ENCODE measurements at places on chromosomes 7 and 10.

DNA sequence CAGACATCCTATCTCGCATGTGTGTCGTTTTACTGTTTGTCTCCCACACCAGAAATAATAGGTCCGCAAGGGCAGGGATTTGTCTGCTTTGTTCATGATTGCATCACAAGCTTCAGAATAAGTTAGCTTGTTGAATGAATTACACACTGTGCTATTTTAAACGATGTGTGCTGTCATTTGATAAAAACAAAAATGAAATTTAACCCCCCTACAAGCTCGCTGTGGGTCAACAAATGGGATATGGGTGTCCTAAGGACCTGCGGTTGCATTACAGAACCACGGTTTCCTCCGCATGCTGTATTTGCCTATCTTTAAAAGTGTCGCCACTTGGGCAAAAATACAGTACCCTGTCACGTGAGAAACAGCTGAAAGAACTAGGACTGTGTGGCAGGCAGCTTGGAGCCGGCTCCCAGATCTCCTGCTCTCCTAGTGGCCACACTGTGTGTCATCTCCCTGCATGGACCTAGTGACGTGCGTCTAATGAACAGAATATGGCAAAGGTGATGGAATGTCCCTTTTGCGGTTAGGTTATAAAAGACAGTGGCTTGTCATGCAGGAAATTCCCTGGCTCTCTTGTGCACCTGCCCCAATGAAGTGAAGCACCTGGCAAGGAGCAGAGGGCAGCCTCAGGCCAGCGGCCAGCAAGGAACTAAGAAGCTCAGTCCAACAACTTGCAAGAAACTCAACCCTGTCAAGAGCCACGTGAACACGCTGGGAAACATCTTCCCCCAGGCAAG lies 32.9 kb upstream of the CRYGN start:
- DNase-seq: no peak

DNA sequence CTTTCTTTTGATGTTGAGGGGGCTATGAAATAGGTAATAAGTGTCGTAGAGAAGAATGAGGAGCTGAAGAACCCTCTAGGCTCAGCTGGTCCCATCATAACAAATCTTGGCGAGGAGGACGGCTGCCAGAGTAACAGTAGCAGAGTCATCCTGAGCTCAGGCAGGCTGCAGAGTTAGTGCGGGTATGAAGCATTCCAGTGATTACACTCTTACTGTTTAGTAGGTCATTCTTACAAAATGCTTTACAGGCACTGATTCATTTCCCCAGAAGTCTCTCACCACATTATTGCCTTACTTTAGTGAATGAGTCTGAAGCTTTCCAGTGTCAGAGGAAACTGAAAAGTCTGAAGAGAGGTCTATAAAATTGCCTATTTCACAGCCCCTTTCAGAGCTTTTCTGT lies 43.9 kb upstream of the GPR158 start:
- no peak for DNase-seq

DNA sequence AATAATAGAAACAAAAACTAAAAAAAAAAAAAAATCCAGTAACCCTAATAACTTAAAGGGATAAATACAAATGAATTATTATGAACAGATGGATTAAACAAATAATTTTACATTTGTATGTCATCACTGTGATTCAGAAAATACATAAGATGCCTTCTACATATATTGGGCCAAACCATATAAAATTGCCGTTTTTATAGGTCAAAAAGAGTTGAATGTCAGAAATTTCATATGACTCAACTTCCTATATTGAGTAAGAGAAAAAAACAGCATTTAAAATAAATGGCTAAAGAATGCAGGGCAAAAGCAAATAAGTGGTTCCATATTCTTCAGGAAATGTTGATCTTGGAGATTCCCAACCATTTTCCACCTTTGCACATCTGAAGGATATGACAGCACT lies 9.4 kb downstream of the SLC35B4 start:
- DNase-seq: no peak

DNA sequence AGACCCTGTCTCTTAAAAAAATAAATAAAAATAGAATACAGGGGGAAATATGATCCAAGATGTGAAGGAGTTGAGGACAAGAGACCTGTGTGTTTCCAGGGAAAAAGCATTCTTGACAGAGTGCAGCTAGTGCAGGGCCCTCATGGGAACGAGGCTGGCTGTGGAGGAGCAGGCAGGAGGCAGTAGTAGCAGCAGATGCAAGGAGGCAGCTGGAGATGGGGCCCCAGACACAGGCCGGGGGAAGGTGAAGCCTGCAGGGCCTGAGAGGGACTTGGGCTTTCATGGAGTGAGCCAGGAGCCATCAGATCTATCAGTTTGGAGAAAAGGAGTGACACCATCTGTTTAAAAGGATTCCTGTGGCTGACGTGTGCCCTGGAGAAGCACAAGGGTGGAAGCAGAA lies 71.4 kb upstream of the ZNF438 start:
- no peak for DNase-seq

- no peak for DNase-seq
These were observed 53.4 kb upstream of the FHIP2A start for GRCh38 chr10:114767986-114768821.

GRCh38 chr7:90961037-90961725 lies 303.1 kb upstream of the FZD1 start:
- no peak for DNase-seq

GRCh38 chr7:135620980-135621850 lies 41.1 kb upstream of the STMP1 start:
- DNase-seq: no peak

GRCh38 chr7:73839743-73840714 lies 2.3 kb downstream of the METTL27 start:
- DNase-seq: no peak
